ENCODE measurements at places on chromosomes 16 and 17. TPM values are rescaled to one million over a fixed set of nuclear protein-coding genes. Genes with fewer than 3 reads are reported as not detected.
A peak's percentile ranks its signal among the peaks of the same experiment; 100 is the strongest.

DNA sequence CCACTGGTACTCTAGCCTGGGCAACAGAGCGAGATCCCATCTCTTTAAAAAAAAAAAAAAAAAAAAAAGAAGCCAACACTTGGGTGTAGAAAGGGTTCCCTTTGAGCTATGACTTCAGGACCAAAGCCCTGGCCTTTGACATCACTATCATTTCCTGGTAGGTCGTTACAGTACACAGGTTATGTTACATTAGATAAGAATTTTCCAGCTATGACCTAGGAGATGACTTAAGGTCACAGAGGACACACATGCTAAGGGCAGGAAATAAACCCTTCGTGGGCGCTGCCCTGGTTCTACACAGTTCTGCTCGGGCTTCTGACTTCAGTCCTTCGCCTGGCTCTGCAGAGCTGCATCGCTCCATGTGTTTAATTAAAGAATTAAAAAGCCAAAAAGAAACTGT lies 112.0 kb downstream of the ADCY9 start:
- H3K4me3 ChIP-seq = no peak overlapping the region
- peaks cover 10% of the 10 kb centered on the region for H3K36me3 ChIP-seq
- no peak overlapping the region for H3K27ac ChIP-seq
- no peaks in the 10 kb centered on the region for H3K27me3 ChIP-seq
- H3K4me1 ChIP-seq = peaks cover 12% of the 10 kb centered on the region

GRCh38 chr17:16406742-16407674 lies 8.4 kb upstream of the TRPV2 start:
- peak overlapping the region; percentile 63 for H3K4me3 ChIP-seq
- peaks cover 7% of the 10 kb centered on the region for H3K27me3 ChIP-seq
- peak; percentile 61 for DNase-seq
- H3K36me3 ChIP-seq = no peaks in the 10 kb centered on the region

DNA sequence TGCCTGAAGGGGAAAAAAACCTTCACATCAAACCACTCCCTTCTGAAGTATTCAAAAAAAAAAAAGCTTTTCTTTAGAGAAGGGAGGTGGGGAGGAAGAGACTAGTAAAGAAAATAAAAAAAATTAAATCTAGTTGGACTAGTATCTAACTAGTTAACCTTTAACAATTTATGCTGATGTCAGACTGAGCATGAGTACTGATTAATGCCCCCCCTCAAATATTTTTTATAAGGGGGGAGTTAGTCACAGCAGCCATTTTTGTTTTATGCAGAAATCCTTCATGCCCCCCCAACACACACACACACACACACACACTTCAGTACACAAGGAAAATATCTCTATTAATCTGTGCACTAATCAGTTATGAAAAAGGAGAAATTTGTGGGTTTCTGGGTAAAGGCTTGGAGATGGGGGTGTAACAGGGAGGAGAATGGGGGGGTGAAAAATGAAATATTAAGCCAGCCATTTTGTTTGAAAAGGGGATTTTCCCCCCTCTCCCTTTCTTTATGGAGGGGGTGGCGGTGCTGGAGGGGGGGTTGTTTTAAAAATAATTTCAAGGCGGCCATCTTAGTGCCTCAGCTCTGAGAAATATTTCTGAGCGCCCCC lies 4.7 kb upstream of the CHD3 start:
- H3K27ac ChIP-seq = peak overlapping the region; percentile 24
- H3K27me3 ChIP-seq = no peaks in the 10 kb centered on the region
- H3K36me3 ChIP-seq = peaks cover 14% of the 10 kb centered on the region

DNA sequence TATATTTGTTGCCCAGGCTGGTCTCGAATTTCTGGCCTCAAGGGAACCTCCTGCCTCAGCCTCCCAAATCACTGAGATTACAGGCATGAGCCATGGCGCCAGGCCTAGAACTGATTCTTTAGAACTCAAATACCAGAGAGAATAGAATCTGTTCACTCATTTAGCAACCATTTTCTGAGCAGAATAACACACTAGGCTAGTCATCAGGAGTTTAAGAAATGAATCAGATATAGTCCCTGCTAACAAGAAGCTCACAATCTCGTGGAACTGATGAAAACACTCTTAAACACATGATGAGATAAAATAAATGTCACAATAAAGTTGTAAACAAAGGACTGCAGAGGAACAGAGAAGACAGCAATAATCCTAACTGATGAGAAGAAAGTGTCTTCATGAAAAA lies 55.8 kb upstream of the ADCY9 start:
- H3K4me3 ChIP-seq = no peak overlapping the region
- no peaks in the 10 kb centered on the region for H3K27me3 ChIP-seq
- no peaks in the 10 kb centered on the region for H3K36me3 ChIP-seq
- no peak for DNase-seq

GRCh38 chr17:53607475-53607874 lies 215.3 kb upstream of the KIF2B start:
- no peaks in the 10 kb centered on the region for H3K4me1 ChIP-seq
- DNase-seq = no peak
- no peaks in the 10 kb centered on the region for H3K27me3 ChIP-seq
- H3K36me3 ChIP-seq = no peaks in the 10 kb centered on the region

DNA sequence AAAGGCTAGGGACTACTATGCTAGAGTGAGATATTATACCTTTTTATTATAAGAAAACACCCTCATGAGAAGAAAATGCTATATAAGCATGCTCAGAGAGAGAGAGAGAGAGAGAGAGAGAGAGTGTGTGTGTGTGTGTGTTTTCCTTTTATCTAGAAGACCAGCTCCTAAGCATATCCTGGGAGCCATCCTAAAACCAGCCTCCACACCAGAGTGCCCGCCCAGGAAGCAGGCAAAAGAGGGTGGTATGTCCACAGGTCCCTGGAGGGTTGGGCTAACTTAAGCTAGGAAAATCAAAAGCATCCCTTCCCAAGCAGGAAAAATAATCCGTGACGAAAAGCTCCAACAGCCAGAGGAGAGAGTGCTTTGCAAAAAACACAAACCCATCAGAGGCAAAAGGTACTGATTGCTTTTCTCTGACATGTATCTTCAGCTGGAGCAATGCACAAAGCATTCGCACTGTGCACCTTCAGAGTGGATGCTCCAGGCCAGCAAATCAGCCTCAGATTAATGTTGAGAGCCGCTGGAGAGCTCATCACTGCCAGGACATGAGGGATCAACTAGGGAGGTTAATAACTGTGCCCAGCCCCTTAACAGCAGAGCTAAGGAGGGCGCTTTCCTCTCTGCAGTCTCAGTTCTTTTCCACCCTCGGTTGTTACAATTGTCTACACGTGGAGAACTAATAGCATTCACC lies 125.1 kb downstream of the SLC39A11 start:
- H3K27me3 ChIP-seq = no peaks in the 10 kb centered on the region
- no peak overlapping the region for H3K27ac ChIP-seq
- DNase-seq = no peak
- no peak overlapping the region for H3K4me3 ChIP-seq
- H3K36me3 ChIP-seq = no peaks in the 10 kb centered on the region

- H3K27ac ChIP-seq = no peak overlapping the region
- no peak for DNase-seq
- H3K36me3 ChIP-seq = no peaks in the 10 kb centered on the region
- H3K27me3 ChIP-seq = no peaks in the 10 kb centered on the region
- H3K4me1 ChIP-seq = no peaks in the 10 kb centered on the region
These were observed 242.5 kb downstream of the BCAS3 start for GRCh38 chr17:60920107-60920506.

- no peak overlapping the region for H3K4me3 ChIP-seq
- no peaks in the 10 kb centered on the region for H3K4me1 ChIP-seq
- no peak for DNase-seq
- H3K36me3 ChIP-seq = no peaks in the 10 kb centered on the region
- no peaks in the 10 kb centered on the region for H3K27me3 ChIP-seq
These were observed 62.9 kb downstream of the C16orf95 start for GRCh38 chr16:87254296-87254695.

GRCh38 chr16:4533490-4533889 lies 5.1 kb downstream of the CDIP1 start:
- H3K27me3 ChIP-seq = no peaks in the 10 kb centered on the region
- peaks cover 10% of the 10 kb centered on the region for H3K4me1 ChIP-seq
- DNase-seq = no peak
- no peak overlapping the region for H3K4me3 ChIP-seq

- H3K4me3 ChIP-seq = no peak overlapping the region
- no peak for DNase-seq
- no peaks in the 10 kb centered on the region for H3K27me3 ChIP-seq
- H3K4me1 ChIP-seq = no peaks in the 10 kb centered on the region
- peaks cover 68% of the 10 kb centered on the region for H3K36me3 ChIP-seq
These were observed 25.8 kb downstream of the WWP2 start for GRCh38 chr16:69787883-69788282.

DNA sequence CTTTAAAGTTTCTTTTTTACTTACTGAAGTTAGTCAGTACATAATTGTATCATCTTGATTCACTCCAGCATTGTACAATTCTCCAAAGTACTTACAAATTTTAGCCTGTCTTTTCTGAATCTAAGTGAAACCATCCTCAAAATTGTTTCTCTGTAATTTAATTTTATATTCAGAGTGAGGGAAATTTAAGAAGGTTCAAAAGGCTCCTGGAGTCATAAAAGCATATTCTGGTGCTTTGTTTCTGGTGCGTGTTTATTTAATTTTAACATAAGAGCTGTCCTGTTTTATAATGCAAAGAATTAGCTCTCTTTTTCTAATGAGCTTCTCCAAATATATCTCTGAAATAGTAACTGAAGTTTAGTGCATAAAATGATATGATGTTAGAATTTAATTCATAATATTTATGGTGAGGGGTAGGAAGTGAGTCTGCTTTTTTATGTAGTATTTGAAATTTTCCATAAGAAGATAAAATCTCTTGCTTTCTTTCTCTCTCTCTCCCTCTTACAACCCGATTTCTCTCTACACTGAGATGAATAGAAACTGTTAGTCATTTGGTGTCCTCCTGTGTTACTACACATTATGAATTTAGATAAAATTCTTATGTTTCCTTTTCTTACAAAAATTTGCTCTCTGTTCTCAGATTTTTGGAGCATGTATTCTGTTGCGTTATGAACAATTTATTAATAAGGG lies 339.8 kb downstream of the BCAS3 start:
- no peaks in the 10 kb centered on the region for H3K4me1 ChIP-seq
- H3K27me3 ChIP-seq = no peaks in the 10 kb centered on the region
- no peaks in the 10 kb centered on the region for H3K36me3 ChIP-seq
- H3K27ac ChIP-seq = peak overlapping the region; percentile 46

DNA sequence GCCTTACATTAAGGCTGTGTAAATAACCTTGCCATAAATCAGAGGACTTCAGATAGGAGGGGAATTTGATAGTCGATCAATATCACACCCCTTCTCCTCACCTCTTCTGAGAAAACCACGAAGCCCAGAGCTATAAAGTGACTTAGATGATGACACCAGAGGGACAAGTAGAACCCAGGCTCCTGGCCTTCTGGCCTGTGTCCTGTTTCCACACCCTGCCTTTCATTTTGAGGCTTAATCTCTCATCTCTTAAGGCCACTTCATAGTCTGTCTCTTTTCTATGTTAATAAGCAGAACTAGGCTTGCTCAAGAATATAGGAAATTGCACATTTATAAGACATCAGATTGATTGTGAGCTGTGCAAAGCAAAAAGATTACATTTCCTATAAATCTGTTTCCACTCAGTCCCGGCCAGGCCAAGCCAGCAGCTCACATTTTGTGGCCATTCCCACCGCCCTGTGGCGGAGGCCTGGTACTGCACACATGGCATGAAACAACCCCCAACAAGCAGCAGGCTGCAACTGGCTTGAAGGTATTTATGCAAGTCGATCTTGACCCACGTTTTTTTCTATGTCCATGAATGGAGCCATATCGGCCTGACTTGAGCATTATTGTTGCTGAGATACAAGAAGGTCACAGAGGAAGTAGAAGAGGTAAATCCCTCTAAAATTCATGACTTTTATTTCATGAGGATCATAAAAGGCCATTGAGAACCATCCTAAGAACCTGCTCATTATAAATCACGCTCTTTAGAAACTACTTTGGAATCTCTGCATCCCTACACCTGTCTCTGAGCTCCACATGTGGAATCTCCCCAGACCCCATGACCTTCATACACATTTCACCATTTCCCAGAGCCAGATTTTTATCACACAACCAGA lies 93.7 kb downstream of the PMP22 start:
- H3K4me1 ChIP-seq = no peaks in the 10 kb centered on the region
- H3K36me3 ChIP-seq = no peaks in the 10 kb centered on the region
- no peak overlapping the region for H3K4me3 ChIP-seq

- no peaks in the 10 kb centered on the region for H3K36me3 ChIP-seq
- peaks cover 14% of the 10 kb centered on the region for H3K27me3 ChIP-seq
- DNase-seq = no peak
- H3K27ac ChIP-seq = no peak overlapping the region
These were observed 80.3 kb upstream of the LHX1 start for GRCh38 chr17:36856903-36857381.

DNA sequence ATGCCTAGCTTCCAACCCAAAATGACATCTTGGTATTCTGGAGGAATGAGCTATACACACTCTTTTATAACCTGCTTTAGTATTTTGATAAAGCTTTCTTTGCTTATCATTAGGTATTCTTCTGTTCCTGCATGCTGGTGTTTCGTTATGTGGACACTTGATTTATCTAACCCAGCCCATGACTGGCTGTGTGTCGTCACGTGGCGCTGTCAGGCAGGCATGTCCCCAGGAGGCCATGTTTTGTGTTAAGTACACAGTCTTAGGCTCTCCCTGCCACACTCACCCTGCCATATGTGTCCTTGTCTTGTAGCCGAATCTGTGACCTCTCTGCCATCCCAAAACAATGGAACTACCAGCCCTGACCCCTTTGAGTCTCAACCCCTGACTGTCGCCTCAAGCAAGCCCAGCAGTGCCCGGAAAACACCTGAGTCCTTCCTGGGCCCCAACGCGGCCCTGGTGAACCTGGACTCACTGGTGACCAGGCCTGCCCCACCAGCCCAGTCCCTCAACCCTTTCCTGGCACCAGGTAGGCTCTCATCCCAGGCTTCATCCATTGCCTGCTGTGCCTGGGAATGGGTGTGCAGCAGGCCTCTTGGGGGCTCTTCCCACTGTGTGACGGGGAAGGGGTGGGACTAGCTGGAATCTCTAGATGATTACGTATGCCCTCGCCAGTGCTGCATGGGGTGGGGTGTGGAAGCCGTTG lies 30.8 kb downstream of the B9D1 start:
- no peak overlapping the region for H3K4me3 ChIP-seq
- peaks cover 39% of the 10 kb centered on the region for H3K36me3 ChIP-seq
- H3K4me1 ChIP-seq = peaks cover 1% of the 10 kb centered on the region
- H3K27ac ChIP-seq = no peak overlapping the region

GRCh38 chr16:4556112-4556511 lies at the start of gene C16orf96:
TSS of gene C16orf96 (plus strand) at chr16:4556340. CDS start at chr16:4556490, 150 bp downstream.
- no peak for DNase-seq
- H3K27ac ChIP-seq = no peak within 1 kb of the TSS
- no peak within 1 kb of the TSS for H3K4me3 ChIP-seq
- no peaks in the 10 kb centered on the region for H3K27me3 ChIP-seq
- no peaks in the 10 kb centered on the region for H3K4me1 ChIP-seq

GRCh38 chr17:71188811-71189492 lies 931.9 kb upstream of the SOX9 start:
- no peaks in the 10 kb centered on the region for H3K27me3 ChIP-seq
- no peak overlapping the region for H3K4me3 ChIP-seq
- H3K4me1 ChIP-seq = no peaks in the 10 kb centered on the region
- DNase-seq = no peak
- no peak overlapping the region for H3K27ac ChIP-seq

- peaks cover 35% of the 10 kb centered on the region for H3K4me1 ChIP-seq
- peaks cover 46% of the 10 kb centered on the region for H3K27me3 ChIP-seq
- H3K27ac ChIP-seq = no peak overlapping the region
These were observed 2.7 kb upstream of the HSD11B2 start for GRCh38 chr16:67428146-67428731.

The CALCOCO2 gene
- total RNA-seq = 174 TPM

The CRLF3 gene
- 26.6 TPM for total RNA-seq

The MT1M gene
- 29.8 TPM for total RNA-seq

The NRN1L gene
- 1.7 TPM for total RNA-seq

The CORO6 gene
- 6.6 TPM for total RNA-seq

The SMIM22 gene
- total RNA-seq = 27.7 TPM

The SPATA22 gene
- total RNA-seq = 0.53 TPM

The SLX1A gene
- 28.6 TPM for total RNA-seq

The RCVRN gene
- not detected for total RNA-seq

All from lower lobe of right lung (tissue), 2 donors.